ENCODE measurements at places on chromosomes 11 and 22. TPM values are rescaled to one million over a fixed set of nuclear protein-coding genes. Genes with fewer than 3 reads are reported as not detected.

Gene SUSD2
- total RNA-seq: 0.07 TPM

Gene FZD4
- total RNA-seq: 4.7 TPM

Gene TEX12
- not detected for total RNA-seq

Gene RAPSN
- total RNA-seq: not detected

Gene METTL15
- total RNA-seq: 9.1 TPM

DNA sequence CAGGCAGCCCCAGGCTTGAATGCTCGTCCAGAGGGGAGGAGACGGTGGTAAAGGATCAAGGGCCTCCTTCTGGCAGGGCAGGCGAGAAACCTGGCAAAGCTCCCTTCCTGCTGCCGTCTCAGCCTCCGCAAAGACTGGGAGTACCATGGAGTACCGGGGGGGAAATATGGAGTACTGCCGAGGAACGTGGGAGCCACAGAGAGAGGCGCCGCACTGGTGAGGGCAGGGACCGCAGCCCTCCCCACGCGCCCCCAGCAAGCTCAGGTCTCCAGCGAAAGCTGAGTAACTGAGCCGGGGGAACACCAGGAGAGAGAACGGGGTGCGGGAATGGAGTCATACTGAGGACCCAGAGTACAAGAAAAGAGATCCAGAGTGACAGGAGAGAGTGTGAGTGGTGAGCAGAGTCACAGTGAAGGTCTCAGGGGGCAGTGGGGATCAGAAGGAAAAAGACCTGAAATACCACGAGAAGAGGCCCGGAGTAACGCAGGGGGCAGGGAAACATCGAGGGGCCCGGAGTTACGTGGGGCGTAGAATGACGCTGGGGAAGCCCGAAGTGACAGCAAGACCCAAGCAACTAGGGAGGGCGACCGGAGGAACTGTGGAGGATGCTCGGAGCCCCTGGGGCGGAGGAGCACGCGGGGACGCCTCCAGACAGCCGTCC lies 740 bp downstream of the EML3 start:
- no peak for DNase-seq

GRCh38 chr11:20099527-20099926 lies 60.7 kb downstream of the DBX1 start:
- no peak for DNase-seq

GRCh38 chr11:43589601-43590250 lies 90.8 kb upstream of the HSD17B12 start:
- no peak for DNase-seq

GRCh38 chr11:128135451-128135850 lies 451.9 kb downstream of the ETS1 start:
- no peak for DNase-seq

DNA sequence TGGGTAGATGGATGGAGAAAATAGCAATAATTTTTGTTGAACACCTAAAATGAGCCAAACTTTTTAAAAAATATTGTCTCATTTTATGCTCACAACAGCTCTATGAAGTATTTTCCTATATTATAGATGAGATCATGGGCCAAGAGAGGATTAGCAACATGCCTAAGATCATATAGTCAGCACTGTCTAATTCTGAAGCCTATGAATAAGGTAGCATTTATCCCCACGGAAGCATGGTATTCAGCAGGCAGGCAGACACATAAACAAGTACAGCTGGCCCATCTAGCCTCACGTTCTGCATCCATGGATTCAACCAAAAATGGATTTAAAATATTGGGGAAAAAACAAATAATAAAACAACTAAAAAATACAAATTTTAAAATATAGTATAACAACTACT lies 21.9 kb upstream of the RAB30 start:
- DNase-seq: no peak

- no peak for DNase-seq
These were observed 17.3 kb downstream of the TSPO start for GRCh38 chr22:43168471-43169309.

DNA sequence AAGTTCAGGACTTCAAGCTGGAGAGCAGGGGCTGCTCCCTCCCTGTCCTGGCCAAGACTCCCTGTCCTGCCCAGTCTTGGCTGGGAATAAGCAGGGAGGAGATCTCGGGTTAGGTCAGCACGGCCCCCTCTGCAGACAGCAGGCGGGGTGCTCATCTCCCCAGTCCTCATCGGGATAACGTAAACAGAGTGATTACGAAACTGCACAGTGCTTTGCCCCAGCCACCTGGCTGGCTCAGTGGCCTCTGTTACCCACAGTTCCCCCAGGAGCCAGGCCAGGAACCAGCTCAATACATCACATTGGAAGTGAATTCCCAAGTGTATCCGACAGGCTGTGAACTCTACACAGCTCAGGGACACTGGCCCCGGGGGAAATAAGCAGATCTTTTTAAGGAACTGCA lies 42.7 kb upstream of the KCNJ11 start:
- DNase-seq: no peak

GRCh38 chr22:22847241-22847640 lies 40.4 kb upstream of the IGLL5 start:
- DNase-seq: no peak

GRCh38 chr11:59158206-59159068 lies 13.5 kb upstream of the DTX4 start:
- no peak for DNase-seq

GRCh38 chr11:3123305-3123704 lies 41.8 kb downstream of the OSBPL5 start:
- DNase-seq: no peak

GRCh38 chr11:48011798-48012391 lies 31.5 kb downstream of the PTPRJ start:
- DNase-seq: no peak

DNA sequence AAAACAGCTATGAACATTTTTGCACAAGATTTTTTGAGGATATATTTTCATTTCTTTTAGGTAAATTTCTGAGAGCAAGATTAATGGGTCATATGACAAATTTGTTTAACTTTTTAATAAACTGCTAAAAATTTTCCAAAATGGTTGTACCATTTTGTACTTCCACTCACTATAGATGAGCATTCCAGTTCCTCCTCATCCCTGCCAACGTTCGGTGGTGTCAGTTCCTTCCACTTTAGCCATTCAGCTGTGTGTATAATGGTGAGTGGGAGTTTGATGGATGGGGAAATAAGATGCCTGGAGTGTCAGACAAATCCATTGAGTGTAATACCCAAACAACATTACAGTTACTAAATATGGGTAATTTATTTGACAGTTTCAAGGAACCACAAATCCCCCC lies 49.7 kb downstream of the MIAT start:
- no peak for DNase-seq

- DNase-seq: no peak
These were observed 32.5 kb upstream of the ATXN10 start for GRCh38 chr22:45638834-45639746.

- DNase-seq: peak; percentile 95
These were observed at the start of gene ATF4 for GRCh38 chr22:39520226-39521105. TSS of gene ATF4 (plus strand) at chr22:39520562. CDS start at chr22:39521446, 884 bp downstream.

GRCh38 chr11:21137803-21138202 lies 468.4 kb downstream of the NELL1 start:
- no peak for DNase-seq

DNA sequence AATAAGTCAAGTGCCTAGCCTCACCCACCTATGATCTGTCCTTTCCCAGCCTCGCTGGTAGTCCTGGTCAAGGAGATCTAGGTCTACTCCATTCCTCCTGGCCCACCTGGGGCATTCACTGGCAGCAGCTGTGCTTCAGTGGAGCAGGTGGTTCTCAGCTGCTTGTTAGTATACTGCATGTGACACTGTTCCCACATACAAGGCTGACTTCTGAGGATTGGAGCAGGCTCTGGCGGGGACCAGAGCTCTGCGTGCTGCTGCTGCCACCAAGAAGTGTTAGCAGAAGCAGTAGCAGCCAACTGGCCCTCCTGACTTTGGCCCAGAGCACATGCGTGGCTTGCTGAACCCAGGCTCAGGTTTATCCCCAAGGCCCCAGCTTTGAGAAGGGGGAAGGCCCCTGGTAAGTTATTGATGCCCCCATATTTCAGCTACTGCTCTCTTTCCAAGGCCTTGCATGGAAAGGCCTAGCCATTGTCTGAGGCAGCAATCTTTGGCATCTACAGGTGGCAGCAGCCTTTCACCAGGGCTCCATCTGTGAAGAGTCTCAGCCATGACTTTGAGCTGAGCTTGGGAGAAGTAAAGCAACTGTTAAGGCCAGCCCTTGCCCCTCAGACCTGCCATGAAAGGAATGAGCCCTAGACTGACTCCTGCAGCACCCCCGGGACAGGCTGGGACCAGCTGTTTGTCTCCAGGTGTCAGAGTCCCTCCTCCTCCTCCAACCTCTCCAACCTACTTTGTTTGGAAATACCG lies 26.5 kb downstream of the ARHGAP1 start:
- no peak for DNase-seq

DNA sequence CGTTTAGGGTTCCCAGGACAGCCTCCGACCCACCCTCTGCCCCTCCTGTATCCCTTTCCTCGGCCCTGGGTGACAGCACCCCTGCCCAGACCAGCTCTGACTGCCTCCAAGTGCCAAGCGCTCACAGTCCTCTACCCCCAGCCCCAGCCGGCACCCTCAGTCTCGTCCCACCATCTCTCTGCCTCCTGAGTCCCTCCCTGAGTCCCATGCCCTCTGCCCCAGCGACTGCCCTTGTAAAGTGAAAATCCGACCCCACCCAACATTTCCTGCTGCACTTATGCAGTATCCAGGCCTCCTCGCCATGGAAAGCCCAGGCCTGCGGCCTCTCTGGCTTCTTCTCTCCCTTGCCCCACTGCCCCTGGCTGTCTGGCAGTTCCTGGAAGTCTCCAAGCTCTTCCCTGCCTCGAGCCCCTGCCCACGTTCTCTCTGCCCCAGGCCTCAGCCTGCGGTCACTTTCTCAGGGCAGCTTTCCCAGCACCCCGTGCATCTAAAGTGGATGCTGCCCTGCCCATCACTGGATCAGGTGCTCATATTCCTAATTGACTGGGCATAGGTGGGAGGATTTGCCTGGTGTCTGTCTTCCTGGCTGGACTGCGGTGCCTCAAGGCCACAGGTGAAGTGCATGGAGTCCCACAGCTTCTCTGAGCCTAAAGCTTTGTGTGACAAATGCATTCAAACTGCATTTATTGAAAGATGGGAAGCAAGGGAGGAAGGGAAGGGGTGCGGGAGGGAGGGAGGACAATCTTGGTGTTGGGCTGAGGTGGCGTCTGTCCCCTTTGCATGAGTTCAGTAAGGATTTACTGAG lies 17.7 kb upstream of the IL2RB start:
- no peak for DNase-seq
